ENCODE measurements at places on chromosomes 3 and 15.

DNA sequence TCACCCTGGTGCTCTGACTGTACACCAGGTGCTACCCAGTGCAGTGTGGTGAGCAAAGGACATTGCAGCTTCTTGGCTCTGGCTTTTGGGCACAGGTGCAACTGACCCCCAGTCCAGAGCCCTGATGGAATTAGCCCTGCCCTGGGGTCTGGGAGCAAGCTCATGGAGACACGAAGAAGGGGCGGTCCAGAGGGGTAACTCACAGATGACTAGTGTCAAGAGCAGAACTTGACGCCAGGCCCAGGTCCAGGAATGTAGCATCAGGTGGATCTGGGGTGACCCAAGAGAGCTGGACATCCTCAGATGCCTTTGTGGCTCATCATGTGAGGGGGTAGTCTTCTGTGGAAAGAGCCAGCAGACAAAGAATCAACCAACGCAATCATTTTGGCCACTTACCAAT lies 88.9 kb downstream of the ASB7 start:
- DNase-seq, result no peak

DNA sequence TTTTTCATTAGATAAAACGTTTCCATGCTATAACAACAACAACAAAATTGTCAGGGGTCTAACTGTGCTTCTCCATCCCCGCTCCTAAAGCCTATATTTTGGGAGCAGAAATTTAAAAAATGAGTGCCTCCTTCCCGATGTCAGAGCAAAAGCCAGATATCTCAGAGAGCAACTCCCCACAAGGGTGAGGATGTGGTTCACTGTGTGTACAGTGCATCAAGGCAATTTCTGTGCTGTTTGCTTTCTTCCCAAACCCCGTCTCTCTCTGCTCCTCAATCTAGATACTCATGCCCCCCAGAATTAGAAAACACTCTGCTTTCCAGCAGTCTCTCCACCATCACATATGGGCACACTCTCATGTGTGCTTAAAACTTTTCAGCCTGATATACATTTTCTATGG lies 76.7 kb upstream of the MBNL1 start:
- no peak for DNase-seq

DNA sequence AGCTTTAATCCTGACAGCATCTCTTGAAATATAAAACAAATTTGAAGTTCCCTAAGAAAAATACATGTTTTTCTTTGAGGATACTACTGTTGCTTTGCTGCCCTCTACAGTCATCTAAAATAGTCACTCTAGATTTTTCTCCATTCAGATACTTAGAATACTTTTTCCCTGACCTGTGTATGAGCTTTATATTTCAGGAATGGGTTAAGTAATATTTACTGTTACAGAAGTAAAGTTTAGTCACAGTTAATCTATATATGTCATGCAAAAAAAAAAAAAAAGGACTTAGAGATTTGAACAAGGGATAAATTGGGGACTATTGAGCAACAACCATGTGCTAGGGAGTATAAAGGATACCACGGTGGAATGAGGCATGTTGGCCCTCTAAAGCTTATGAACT lies 8.8 kb downstream of the NECTIN3 start:
- no peak for DNase-seq

- no peak for DNase-seq
Observed at GRCh38 chr3:37956723-37957538, 33.7 kb upstream of the VILL start.

DNA sequence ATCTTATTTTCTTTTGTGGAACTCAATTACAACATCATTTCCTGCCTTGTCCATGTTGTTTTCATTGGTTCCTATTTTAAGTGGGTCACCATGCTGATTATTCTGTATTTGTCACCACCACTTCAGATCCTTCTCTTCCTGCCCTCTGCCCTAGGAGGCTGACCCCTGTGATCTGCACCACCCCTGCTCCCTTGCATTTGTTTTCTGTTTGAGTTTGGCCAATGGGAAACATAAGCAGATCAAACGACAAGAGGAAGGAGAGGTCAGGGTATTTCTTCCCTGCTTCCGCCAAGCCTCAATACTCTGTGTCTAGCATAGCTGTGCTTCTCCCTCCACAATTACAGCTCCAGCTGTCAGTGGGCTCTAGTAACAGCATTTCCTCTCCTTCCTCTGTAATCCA lies 71.6 kb downstream of the IMPG2 start:
- no peak for DNase-seq

DNA sequence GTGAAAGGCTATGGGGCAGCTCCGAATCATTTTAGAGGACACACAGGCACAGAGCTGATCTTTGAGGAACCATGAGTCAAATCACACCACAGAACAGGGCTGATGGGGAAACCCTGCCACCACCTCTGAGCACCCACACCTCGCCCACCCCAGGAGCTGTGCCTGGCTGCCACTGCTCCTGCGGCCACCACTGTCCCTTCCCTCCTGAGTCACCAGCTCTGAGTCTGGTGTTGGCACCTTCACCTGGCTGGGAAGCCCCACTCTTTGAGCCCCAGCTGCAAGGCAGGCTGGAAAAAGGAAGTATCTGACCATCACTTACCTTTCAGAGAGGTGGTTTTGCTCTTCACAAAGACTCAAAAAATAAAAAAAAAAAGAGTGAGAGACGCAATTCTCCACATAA lies 63.6 kb upstream of the MEF2A start:
- no peak for DNase-seq

DNA sequence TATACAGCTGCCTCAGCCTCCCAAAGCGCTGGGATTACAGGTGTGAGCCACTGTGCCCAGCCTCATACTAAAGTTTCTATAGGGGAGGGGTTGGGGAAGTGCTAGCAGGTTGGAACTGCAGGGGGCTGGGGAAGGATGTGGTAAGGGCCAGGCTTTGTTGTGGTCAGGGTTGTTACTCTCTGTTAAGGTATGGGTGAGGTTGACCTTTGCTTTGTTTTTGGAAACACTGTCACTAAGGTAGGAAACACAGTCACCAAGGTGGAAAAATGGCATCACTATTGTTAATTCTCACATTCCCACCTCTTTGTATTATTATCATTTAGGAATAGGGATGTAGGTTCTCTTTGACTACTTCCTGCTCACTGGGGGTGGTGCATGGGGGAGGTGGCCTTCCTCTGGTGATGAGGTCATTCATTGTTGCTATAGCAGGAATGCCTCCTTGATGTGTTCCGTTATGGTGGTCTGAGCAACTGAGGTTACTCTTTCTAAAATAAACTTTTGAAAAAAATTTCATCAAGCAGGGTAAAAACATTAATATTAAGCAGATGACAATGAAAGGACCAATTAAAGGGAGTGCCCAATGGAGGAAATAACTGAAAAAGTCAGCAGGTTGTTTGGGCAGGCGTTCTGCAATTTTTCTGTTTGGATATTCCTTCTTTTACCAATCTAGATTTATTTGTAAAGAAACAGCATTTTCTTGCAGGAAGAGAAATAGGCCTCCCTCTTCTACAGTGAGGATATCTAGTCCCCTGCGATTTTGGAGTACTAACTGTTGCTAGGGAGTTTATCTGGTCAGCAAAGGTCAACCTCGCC lies 150.5 kb downstream of the WDR76 start:
- no peak for DNase-seq

- no peak for DNase-seq
Observed at GRCh38 chr15:98823012-98823458, 174.7 kb downstream of the IGF1R start.

- DNase-seq, result no peak
Observed at GRCh38 chr3:63911509-63911872, 692 bp downstream of the SCAANT1 start.

DNA sequence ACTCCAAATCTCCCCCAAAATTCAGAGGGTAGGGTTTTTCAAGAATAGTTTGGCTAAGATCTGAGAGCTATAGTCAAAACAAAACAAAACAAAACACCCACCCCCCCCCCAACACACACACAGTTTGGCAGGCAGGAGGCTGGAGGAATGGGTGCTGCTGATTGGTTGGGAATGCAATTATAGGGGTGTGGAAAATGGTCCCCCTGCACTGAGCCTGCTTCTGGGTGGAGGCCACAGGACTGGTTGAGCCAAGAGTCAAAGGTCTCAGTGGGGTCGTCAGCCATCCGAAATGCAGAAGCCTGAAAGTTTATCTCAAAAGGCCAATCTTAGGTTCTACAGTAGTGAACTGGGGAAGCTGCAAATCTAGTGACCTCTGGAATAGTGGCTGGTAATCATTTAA lies 2.5 kb upstream of the HACD2 start:
- DNase-seq, result no peak

DNA sequence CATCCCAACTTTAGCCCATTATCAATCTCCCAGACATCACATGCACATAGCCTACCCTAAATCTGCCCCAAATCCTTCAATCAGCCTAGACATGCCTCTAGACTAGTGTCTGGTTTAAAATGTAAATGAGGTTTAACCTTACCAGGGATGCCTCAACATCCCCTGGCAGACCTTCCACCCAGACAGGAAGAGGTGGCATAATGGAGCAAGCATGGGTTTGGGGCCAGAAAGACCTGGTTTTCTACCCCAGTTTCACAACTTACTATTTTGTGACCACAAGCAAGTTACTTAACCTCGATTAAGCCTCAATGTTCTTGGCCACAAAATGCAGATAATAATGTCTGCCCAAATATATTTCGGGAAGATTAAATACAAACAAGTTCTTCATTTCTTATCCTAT lies 28.3 kb upstream of the THBS1 start:
- no peak for DNase-seq

DNA sequence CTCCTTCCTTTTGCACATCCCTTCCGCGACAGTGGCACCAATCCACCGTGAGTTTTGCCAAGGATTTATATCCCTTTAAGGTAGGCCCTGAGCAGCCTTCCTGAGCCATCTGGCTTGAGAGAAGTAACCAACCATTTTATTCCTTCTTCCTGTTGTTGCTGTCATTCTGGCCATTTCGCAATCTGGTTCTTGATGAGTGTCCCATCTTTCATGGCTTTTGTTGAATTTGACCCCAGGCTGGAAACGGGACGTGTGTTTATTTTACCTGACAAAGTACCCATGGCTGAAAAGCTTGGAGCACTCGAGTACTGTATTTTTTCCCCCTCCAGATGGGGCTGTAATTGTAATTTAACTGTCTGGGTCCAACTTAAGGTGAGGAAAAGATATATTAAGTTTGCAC lies 173.4 kb downstream of the WNT5A start:
- DNase-seq, result no peak

GRCh38 chr3:13194285-13195209 lies 121.3 kb upstream of the IQSEC1 start:
- DNase-seq, result no peak

GRCh38 chr3:173599673-173600072 lies 202.1 kb downstream of the NLGN1 start:
- no peak for DNase-seq

- DNase-seq, result no peak
Observed at GRCh38 chr15:51726302-51727073, 11.0 kb downstream of the LYSMD2 start.

GRCh38 chr3:141877911-141878310 lies 1.5 kb downstream of the ATP1B3 start:
- no peak for DNase-seq

- DNase-seq, result no peak
Observed at GRCh38 chr3:100650651-100651619, 41.5 kb downstream of the ADGRG7 start.

- DNase-seq, result no peak
Observed at GRCh38 chr3:94167796-94168195, 104.9 kb downstream of the NSUN3 start.

GRCh38 chr3:16311960-16312451 lies 47.0 kb downstream of the OXNAD1 start:
- no peak for DNase-seq

- no peak for DNase-seq
Observed at GRCh38 chr3:161042023-161042501, 63.1 kb downstream of the B3GALNT1 start.

- no peak for DNase-seq
Observed at GRCh38 chr3:157624801-157625200, 121.6 kb upstream of the VEPH1 start.

GRCh38 chr15:83899670-83900069 lies 245.7 kb downstream of the ADAMTSL3 start:
- no peak for DNase-seq

DNA sequence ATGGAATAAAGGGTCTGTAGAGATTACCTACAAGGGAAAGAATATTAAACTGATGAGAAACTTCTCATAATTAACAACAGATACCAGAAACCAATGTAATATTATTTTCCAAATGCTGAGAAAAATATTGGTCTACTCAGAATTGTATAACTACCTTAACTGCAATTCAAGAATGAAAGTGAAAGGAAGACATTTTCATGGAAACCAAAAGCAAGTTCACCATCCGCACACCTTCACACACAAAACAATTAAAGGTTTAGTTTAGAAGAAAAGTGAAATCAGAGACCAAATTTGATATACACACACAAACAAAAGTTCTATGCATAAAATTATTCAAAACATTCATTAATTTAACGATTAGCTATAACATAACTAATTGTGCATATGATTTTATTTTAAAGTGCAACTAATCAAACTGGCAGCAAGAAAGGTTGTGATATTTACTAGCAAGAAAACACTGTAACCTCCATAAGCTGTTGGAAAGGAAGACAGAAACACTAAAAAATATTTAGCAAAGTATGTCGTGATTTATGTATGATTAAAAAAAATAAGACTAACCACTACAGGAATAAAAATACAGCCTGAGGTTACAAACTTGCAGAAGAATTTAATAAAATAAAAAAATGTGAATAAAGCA lies 395.5 kb downstream of the FGF12 start:
- DNase-seq, result no peak

DNA sequence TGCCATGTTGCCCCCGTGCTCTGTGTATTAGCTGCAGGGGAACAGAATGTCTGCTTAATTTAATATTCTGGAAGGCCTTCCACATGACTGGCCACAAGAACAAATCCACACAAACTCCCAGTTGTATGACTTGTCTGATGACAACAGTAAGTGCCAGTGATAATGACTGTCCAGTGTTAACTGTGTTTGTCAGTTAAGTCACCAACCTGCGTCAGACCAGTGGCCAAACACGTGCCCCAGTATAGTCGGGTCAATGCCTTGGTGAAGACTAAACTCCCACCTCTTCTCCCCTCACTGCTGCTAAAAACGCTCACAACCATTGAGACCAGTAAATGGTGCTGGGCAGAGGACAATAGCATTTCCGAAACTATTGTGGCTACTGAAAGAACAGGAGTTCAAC lies 9.8 kb upstream of the ATP13A5 start:
- DNase-seq, result no peak

DNA sequence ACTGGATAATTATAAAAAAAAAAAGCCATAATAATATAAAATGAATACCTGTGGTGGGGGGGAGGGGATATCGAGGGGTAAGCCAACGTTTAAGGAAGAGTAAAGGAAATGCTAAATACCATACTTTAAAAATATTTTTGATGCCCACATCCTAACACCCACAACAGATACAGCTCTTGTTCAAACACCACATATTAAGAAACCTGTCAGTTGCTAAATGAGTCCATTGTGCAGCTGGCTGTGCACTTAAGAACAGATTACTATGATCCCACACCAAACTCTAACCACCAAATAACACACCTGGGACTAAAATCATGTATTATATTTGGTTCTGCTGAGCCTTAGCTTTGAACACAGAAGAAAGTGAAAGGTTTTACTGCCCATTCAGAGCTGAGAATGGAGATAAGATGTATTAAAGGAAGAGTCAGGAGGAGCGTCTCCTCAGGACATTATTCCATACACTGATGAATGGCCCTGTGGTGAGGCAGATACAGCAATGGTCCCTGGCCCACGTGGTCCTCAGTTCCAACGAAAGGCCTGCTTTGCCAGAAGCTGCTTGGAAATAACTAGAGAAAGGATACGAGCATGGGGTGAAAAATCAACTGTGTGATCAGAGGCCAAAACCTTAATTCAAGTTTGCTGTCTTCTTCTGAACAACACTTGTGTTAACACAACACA lies 515.4 kb downstream of the FOXP1 start:
- no peak for DNase-seq

GRCh38 chr3:43923104-43923882 lies 232.6 kb downstream of the ABHD5 start:
- peak; percentile 5 for DNase-seq

GRCh38 chr15:74614744-74615507 lies 710 bp upstream of the CLK3 start:
- DNase-seq, result no peak
